ENCODE measurements at places on chromosomes 2 and 18. TPM values are rescaled to one million over a fixed set of nuclear protein-coding genes. Genes with fewer than 3 reads are reported as not detected.

SERPINB4 gene
- total RNA-seq = not detected

RAX gene
- 2.0 TPM for total RNA-seq

ANKRD62 gene
- 0.18 TPM for total RNA-seq

MLPH gene
- total RNA-seq = 1.2 TPM

PAIP2B gene
- total RNA-seq = 17.3 TPM

SMYD1 gene
- 0.09 TPM for total RNA-seq

UGT1A5 gene
- total RNA-seq = not detected

SCYGR6 gene
- total RNA-seq = not detected

IL36A gene
- total RNA-seq = not detected

SCYGR4 gene
- not detected for total RNA-seq

TGFA gene
- total RNA-seq = 11.2 TPM

KRTCAP3 gene
- not detected for total RNA-seq

TUBA3D gene
- not detected for total RNA-seq

IL36G gene
- not detected for total RNA-seq

ST8SIA5 gene
- 9.4 TPM for total RNA-seq

DNAJC5G gene
- total RNA-seq = 1.3 TPM

CDH20 gene
- total RNA-seq = 29.0 TPM

INPP5D gene
- 4.9 TPM for total RNA-seq

RAB31 gene
- total RNA-seq = 20.3 TPM

ZNF804A gene
- 14.8 TPM for total RNA-seq

ARHGAP28 gene
- 28.7 TPM for total RNA-seq

TRABD2A gene
- 1.4 TPM for total RNA-seq

NBAS gene
- 87.7 TPM for total RNA-seq

PRKAG3 gene
- not detected for total RNA-seq

SCN9A gene
- 69.0 TPM for total RNA-seq

ANKRD30B gene
- total RNA-seq = 3.0 TPM

MAB21L4 gene
- not detected for total RNA-seq

MYO3B gene
- total RNA-seq = 1.2 TPM

AGXT gene
- not detected for total RNA-seq

BCL2 gene
- 33.4 TPM for total RNA-seq

MMADHC gene
- total RNA-seq = 65.1 TPM

TWIST2 gene
- 1.3 TPM for total RNA-seq

KCNE4 gene
- 1.5 TPM for total RNA-seq

GRHL1 gene
- 17.2 TPM for total RNA-seq

FBXO15 gene
- total RNA-seq = 9.3 TPM

FLACC1 gene
- total RNA-seq = 3.7 TPM

FTCDNL1 gene
- 4.1 TPM for total RNA-seq

PRSS56 gene
- 0.18 TPM for total RNA-seq

BMP10 gene
- total RNA-seq = not detected

All from cerebellum (tissue), 4 donors.